ENCODE measurements at places on chromosomes 7 and 10.

GRCh38 chr10:71218046-71218650 lies 5.8 kb downstream of the UNC5B start:
- peak; percentile 53 for DNase-seq

DNA sequence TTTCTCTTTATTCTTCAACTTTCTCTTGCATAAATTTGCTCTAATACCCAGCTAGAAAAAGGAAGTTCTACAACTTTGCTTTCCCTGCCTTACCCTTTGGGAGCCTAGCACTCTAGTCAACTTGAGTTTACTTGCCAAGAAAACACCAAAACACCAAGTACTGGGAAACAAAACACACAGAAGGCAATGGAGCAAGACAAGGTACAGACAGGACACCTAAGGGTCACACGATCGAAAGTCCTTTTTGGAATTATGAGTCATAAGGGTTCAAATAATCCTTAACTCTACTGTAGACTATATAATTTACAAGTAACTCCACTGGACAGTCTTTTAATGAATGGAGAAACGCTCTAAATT lies 42.6 kb upstream of the ANAPC16 start:
- DNase-seq: no peak

DNA sequence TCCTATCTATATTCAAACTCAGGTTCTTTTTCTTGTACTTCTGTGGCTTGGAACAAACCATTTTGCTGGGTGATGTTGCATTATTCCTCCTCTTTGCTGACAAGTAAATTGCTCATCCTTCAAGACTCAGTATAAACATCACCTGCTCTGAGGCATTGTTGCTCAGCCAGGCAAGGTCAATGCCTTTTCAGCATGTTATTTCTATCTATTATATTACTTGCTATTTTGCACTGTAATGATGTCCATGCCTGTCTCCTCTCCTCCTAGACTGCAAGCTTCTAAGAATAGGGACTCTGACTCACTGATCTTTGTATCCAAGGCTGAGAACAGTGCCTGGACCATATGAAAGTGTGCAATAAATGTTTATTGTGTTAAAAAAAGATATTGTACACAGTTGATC lies 293.8 kb downstream of the RNLS start:
- DNase-seq: no peak

GRCh38 chr10:110448682-110449418 lies 48.9 kb upstream of the DUSP5 start:
- DNase-seq: no peak

DNA sequence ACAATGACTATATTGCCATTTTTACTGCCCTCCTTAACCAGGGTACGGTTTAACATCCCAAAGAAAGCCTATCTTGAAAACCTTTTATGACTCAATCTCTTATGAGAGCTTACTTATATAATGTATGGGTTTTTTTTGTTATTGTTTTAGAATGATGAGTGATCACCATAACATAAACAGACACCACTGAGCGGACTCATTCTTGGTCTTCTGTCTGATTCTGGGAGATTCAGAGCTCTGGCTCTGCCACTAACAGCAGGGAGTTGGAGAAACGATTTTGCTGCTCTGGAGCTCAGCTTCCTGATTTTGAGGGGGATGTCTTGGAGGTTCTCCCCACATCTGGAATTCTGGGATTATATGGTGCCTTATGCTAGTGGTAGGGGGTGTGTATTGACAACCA lies 244.1 kb downstream of the FRMD4A start:
- no peak for DNase-seq

DNA sequence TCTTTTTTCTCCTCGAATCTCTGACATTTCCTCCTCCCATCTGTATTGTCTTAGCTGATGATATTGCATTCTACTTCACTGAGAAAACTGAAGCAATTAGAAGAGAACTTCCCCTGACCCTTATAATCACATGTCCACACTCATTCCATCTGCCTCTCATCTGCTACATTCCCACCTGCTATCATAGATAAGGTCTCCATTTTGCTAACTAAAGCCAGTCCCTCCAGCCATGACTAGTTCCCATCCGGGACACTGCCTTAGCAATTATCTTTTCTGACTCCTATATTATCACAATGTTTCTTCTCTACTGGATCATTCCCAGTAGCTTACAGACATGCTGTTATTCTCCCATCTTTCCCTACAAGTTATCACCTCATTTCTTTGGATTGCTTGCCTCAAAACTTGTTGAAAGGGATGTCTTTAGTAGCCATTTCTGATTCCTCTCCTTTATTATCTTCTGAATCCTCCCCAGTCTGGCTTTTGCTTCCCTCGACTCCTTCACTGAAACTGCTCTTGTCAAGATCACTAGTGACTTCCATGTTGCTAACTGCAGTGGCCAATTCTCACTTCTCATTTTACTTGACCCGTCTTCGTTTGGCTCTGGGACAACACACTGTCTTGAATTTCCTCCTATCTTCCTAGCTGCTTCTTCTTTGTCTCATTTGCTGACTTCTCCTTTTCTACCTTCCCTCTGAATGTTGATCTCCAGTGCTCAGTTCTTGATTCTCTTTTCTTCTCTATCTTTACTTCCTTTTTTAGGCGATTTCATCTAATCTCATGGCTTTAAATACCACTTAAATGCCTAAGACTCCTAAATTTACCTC lies 35.9 kb downstream of the FZD1 start:
- no peak for DNase-seq

GRCh38 chr7:29547421-29547820 lies 16.2 kb upstream of the PRR15 start:
- DNase-seq: no peak

DNA sequence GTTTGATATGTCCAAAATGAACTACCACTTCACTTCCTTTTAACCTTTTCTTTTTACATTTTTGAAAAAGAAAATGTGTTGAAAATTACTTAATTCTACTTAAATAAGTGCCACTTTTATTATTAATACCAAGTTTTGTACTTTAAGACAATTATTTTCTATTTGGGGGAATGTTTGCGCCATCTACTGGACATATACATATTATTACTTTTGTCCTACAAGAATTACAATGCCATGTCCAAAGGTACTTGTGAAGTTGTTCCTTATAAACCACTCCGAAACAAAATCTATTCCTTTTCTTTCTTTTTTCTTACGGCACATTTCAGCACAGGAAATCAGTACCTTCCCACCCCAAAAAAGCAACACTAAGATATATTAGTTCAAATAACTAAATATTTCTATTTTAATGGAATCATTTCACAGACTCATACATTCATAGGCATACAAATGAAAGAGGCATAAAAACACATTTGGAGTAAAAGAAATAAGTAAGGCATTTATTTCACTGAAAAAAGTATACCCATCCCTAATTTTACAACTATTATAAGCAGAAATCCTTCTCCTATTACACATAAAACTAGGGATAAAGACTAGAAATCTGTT lies 169.9 kb downstream of the RNF133 start:
- no peak for DNase-seq

DNA sequence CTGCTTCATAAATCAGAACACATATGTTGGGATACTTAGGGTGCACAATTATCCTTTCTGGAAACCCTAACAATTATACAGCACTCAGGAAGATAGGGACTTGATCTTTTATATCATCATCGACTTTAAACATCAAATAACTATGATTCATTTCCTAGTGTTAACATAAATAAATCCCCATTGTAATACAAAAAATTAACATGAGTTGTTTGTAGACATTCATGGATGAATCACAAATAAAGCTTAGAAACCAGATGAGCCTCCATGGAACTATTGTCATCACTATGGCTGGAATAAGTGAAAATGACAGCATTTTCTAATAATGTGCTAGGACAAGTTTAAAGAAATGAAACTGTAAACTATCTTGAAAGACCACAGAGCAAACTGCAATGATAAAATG lies 821.7 kb downstream of the GATA3 start:
- no peak for DNase-seq

DNA sequence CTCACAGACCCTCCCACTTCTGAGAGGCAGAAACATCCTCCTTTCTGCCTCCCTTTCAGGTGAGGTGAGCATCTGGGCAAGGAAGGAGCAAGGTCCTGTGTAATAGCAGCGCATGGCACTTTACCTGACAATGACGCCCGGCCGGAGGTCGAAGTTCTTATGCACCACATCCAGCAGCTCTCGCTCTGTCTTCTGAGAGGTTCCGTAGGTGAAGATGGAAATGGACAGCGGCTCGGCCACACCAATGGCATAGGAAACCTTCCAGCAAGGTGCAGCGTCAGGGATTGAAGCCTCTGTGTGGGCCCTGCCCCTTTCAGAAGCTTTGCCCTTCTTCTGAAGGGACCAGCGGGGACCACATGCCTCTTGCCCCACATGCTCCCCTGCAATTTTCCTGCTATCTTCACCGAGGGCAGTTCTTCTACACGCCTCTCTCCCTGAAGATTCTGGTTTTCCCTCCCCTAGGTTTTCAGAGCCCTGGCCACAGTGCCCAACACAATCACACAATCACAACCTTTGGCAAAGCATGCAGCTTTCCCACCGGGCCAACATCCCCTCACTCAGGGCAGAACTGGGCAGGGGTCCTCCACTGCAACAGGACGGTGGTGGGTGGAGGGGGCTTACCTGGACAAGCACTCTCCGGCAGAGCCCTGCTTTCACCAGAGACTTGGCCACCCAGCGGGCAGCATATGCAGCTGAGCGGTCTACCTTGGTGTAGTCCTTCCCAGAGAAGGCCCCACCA lies 14.9 kb downstream of the MAT1A start:
- no peak for DNase-seq

GRCh38 chr7:28957751-28958234 lies 337 bp downstream of the TRIL start:
- no peak for DNase-seq

GRCh38 chr10:112835944-112836451 lies 114.0 kb upstream of the TCF7L2 start:
- DNase-seq: no peak

GRCh38 chr10:71436268-71437125 lies 39.8 kb downstream of the CDH23 start:
- no peak for DNase-seq

DNA sequence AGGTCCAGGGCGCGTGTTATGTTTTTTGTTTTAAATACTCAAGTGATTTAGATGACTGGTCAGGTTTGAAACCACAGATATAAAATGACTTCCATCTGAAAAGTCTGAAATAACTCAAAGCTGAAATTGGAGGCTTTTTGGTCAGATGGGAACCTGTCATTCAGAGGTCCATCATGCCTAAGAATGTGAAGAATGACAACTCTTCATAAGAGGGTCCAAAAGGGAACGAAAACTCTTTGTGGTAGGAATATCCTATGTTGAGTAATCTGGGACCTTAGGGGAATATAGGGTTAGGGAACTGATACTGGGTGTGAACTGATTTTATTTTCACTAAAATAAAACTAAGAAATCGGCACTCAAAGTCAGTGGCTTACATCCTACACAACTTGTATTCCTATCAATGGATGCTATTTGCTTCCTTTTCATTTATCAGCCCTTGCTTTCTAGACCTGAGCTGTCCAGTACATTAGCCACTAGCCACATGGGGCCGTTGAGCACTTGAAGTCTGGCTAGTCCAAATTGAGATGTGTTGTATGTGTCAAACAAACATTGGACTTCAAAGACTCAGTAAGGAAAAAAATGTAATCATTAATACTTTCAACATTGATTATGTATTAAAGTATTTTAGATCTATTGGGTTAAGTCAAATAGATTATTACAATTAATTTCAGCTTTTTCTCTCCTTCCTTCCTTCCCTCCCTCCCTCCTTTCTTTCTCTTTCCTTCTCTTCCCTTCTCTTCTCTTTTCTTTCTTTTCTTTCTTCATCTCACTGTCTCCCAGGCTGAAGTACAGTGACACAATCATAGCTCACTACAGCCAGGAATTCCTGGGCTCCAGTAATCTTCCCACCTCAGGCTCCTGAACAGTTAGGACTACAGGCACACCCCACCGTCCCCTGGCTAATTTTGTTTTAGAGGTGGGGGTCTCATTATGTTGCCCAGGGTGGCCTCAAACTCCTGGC lies 56.5 kb upstream of the KDM7A start:
- no peak for DNase-seq

- no peak for DNase-seq
These were observed 33.5 kb downstream of the CARD11 start for GRCh38 chr7:3010161-3010560.

- no peak for DNase-seq
These were observed 61.9 kb upstream of the SAMD8 start for GRCh38 chr10:75049316-75050148.

- DNase-seq: no peak
These were observed 53.3 kb downstream of the SH3PXD2A start for GRCh38 chr10:103802081-103802480.

DNA sequence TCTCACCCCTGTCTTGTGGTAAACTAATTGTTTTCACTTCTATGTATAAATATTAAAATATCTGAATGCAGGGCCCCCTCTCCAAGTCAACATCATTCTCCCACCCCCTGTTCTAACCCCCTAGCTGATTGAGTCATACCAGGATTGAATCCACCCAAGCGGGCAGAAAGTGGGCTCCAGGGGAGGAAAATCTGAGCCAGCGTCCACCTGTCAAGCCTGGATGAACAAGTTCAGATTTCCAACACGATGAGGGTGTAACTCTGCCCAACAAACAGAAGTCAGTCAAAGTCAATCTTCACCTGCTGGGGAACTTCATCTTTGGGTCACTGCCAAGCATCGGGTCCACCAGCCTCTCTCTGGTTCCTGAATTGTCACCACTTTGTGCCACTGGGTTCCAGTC lies 162.9 kb upstream of the CELF2 start:
- no peak for DNase-seq
